ENCODE measurements at places on chromosomes 2 and 18.

- DNase-seq, result peak; percentile 39
These were observed 161.1 kb downstream of the ARL4C start for GRCh38 chr2:234335661-234336228.

DNA sequence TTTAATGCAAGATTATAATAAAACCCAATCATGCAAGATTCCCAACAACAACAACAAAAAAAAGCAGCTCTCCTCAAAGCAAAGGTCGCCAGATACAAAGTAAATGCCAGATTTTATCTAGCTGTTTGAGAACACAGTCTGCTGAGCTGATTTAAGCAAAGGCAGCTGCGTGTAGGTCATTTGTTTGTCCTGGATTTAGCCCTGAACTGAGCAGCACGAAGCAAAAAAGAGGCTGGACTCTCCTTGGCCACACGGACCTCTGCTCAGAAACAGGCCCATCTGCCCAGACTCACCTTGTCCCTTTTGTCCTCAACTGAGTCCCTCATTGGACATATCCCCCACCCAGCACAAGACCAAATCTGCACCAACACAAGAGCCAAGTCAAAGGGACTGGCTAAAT is 91.5 kb downstream of the PID1 start:
- no peak for DNase-seq

- no peak for DNase-seq
These were observed 18.3 kb upstream of the TLK1 start for GRCh38 chr2:171178993-171179392.

- no peak for DNase-seq
These were observed 159.6 kb downstream of the MGAT5 start for GRCh38 chr2:134413430-134413829.

GRCh38 chr18:45920367-45920766 is 46.8 kb downstream of the EPG5 start:
- DNase-seq, result peak; percentile 34

DNA sequence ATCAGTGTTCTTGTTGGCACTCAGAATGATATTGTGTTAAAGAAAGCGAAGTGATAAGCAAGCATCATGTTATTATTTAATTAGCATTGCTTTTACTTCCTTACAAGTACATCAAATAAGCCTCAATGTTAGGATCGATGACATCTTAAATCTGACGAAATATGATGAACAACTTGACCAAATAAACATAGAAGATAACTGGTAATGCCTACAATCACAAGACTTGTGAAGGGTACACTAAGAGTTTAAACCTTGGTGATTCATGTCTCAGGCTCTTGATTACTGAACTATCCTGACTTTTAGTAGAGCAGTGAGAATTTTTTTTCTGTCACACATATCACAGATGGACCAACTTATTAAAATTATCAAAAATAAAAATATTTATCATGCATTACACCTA is 500.8 kb upstream of the ZEB2 start:
- no peak for DNase-seq

GRCh38 chr18:27497246-27497645 is 312.1 kb upstream of the CHST9 start:
- no peak for DNase-seq

DNA sequence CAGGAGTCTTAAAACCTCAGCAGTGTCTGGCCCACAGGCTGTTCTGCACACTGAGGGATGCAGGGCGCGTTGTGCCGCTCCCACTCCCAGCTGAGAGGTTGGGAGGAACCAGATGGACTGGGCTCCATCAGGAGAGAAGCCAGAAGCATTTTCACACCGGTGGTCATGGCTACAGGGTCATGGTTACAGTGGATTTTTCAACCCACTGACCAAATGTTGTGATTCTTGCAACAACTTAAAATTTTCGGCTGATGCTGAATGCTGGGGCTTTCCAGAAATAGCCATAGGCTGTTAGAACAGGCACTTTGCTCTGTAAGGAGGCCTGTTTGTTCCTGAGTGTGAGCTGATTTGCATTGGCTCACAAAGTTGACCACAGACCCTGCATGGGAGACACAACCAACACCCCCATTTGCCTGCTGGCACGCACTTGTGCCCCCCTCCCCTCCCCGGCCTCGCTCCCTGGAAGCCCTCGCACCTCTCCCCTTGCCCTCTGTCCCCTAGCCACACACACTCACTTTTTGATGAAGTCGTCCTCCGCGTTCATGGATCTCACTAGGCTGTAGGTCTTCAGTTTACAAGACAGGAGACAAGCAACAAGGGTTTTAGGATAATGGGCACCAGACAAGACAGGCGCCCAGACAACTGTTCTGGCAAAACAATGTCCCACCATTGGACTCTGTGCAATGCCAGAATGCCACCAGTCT is 3.4 kb downstream of the LPIN1 start:
- no peak for DNase-seq

- no peak for DNase-seq
These were observed 24.6 kb downstream of the ITGB6 start for GRCh38 chr2:160175169-160176134.

DNA sequence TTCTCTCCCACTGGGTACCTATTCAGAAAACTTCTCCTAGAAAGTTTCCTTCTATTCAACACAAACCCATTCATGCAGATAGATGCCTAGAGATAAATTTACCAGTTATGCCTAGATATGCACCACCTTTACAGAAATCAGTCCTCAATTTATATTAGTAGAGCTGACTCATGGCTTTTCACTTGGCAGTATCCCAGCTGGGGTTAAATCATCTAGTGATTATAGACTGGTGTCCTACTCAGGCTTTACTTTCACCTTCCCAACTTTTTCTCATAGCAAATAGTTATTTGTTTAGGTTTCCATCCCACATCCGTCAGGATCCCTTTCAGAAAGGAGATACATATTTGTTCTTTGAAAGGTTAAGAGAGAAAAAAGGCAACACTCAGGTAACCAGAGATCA is 124.5 kb downstream of the AQP4 start:
- DNase-seq, result no peak
